ENCODE measurements at places on chromosomes 12 and 14.

- DNase-seq, result no peak
Measured at GRCh38 chr12:94143951-94144350, 4.4 kb upstream of the PLXNC1 start.

DNA sequence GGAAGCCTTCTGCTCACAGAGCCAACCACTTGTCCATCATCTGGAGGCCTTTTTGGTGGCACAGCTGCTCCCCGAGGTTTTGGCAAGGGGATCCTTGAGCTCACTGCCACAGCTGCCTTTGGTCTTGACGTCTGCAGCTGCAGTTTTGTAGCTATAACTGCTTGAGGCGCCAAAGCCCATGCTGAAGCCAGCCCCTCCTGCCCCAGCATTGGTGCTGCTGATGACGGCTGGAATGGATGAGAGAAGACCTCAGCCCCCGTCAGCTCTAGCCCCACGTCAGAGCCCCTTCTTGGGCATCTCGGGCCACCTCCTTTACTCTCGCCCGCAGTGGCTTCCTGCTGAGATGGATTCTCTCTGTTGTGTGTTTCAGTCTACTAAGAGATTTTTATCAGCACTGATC, 12.3 kb upstream of the KRT74 start:
- DNase-seq, result no peak

DNA sequence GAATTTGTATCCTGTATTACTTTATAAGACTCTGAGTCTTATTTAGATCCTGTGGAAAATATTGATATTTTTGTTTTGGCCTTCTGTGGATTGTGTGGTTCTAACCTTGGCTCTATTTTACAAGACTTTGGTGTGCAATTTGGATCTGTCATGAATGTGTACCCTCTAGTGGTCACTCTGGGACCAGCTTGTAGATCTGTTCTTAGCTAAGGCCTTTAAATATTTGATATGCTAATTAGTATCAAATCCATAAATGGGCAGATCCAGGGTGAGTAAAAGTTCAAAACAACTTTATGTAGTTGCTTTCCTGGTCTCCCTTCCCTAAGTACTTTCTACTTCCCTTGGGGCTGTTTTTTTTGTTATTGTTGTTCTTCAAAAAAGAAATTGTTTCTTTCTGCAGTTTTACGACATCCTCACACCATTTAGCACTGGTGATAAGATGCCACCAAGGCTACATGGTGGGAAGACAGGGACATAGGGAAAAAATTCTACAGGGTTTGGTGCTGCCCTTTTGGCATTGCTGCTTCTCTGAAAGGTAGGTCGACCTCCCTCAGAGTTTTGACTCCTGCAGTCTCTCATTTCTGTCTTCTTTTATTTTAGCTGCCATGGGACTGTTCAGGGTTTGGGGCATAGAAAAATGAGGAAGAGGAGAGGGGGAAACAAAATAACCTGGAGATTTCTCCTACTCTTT, 238.5 kb downstream of the GPHN start:
- peak; percentile 1 for DNase-seq

GRCh38 chr14:25988536-25988935, 609.3 kb downstream of the NOVA1 start:
- DNase-seq, result no peak

DNA sequence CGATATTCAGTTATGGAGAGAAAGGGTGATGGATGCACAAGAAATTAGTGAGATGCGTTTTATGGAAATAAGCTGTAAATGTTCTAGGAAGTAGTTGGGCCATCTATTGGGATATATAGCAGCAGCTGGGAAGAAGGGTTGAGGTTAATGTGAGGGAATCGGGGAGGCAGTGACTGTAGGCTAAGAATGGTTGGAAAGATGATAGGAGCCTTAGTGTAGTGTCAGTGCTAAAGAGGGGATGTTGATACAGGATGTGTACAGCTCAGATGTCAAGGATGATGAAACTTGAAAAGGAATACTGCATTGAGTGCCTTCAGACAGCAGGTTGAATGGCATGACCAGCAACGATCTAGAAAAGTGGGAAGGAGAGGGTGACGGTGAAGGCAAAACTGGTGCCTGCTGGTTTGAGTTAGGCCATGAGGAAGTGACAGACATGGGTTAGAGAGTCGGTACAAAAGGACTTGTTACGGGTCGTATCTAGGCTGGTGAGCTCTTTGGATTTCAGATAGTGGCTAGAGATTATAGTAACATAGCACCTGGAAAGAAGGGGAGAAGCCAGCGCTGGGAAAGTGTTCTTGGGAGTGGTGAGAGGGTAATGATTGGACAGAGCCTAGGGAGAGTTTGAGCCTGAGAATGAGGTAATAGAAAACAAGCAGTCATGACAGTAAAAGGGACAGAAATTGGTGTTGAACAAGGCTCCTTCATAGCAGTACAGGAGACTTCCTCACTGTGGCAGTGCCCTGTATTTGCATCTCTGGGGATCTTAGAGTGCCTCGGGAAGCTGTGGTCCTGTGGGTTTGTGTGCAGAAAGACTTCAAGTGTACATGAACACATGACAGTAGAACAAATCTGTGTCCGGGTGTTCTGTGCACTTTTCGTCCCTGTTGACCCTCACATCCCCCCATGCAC, 9.6 kb downstream of the MARS1 start:
- DNase-seq, result no peak

GRCh38 chr12:93714382-93714781, 37.2 kb downstream of the CRADD start:
- peak; percentile 51 for DNase-seq

- no peak for DNase-seq
Measured at GRCh38 chr12:116018282-116018681, 259.2 kb downstream of the MED13L start.

DNA sequence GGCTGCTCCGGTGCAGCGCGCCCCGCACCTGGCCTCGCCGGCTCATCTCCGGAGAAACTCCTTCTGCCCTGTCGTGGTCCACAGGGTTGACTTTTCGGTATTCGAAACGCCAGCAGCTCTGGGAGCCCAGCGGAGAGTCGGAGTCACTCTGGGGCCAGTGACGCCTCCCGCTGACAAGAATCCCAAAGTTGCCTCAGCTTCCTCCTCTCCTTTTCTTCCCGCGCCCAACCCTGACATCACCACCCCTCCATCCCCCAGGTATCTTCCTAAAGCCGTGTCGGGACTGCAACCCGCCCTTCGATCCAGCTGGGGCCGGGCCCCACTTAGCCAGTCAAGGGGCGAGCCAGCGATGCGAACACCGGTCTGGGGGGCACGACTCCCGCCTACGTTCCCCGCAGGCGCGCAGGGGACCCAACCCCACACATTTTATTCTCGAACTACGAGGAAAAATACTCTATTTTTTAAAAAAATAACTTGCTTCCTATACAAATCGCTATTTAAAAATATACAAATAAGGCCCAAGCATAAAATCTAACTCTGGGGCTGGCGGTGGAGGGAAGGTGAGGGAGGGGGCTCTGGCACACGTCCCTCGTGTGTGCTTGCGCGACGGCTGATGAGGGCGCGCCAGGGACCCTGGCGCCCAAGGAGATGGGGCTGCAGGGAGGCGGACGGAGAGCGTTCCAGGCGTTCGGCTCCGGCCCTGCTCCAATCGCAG, 2.1 kb downstream of the NKX2-8 start:
- DNase-seq, result no peak

DNA sequence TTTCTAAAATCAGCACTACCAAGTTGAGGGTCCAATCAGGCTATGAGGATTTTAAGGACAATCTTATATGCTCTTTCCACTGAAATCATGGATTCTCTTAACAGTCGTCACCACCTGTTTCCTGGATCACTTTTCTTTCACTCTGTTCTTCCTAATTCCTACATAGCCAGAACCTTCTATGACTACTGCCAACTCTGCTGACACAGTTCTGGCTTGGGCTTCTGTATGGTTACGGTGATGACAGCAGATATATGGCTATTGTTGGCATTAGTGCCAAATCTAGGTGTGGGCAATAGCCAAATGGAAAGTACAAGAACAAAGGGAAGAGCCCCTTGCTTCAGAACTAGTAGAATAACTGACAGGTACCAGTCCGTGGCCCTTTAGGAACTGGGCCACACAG, 124.0 kb downstream of the ARID2 start:
- DNase-seq, result no peak

DNA sequence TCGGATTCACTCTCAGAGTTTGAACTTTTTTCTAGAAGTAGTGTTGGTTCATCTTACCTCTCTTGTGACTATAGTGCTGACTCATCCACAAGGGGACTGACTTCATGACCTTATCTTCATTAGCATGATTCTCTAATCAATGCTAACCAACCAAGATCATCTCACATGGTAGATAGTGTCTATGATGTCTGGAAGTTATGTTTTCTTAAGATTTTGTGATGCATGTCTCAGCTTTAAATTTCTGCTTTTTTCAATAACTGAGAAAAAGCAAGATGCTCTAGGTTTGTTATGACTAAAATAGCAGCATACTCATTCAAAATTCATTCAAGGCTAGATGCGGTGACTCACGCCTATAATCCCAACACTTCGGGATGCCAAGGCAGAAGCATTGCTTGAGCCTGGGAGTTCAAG, 12.3 kb upstream of the SLC35E3 start:
- peak; percentile 40 for DNase-seq

DNA sequence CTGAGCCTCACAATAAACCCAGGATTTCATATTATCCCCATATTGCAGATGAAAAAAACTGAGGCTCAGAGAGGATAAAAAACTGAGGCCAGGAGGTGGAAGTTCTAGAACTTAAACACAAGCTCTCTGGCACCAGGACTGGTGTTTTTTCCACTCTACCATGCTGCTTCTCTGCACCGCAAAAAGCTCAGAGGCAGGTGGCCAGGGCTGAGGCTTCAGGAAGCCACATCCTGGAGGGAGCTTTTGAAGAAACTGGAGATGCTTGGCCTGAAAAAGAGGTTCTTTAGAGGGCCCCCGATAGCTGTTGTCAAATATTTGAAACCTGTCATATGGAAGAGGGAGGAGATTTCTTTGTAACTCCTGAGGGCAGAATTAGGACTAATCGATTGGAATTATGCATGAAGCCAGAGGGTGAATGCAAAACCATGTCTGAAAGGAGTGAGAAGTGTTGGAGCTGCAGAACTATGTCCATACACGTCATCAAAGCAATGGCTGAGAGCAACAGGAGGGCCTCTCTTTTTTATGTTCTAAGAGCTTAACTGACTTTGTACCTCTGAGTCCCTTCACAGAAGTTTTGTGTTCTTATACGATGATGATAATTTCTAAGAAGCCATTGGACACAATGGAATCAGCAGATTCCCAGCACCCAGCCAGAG, 448.6 kb downstream of the FUT8 start:
- no peak for DNase-seq

DNA sequence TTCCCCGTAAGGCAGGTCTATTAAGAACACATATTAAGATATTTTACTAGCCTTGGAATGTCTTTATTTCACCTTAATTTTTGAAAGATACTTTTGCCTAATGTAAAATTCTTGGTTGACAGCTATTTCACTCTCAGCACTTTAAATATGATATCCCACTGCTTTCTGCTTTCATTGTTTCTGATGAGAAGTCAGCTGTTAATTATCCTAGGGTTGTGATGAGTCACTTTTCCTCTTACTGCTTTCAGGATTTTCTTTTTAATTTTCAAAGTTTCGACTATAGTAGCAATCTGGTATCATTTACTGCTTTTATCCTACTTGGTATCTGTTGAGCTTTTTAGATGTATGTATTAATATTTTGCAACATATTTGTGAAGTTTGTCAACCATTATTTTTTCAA, 578.9 kb upstream of the ATP2B1 start:
- no peak for DNase-seq

- DNase-seq, result peak; percentile 97
Measured at GRCh38 chr12:27549801-27550652, 26.0 kb downstream of the PPFIBP1 start.

DNA sequence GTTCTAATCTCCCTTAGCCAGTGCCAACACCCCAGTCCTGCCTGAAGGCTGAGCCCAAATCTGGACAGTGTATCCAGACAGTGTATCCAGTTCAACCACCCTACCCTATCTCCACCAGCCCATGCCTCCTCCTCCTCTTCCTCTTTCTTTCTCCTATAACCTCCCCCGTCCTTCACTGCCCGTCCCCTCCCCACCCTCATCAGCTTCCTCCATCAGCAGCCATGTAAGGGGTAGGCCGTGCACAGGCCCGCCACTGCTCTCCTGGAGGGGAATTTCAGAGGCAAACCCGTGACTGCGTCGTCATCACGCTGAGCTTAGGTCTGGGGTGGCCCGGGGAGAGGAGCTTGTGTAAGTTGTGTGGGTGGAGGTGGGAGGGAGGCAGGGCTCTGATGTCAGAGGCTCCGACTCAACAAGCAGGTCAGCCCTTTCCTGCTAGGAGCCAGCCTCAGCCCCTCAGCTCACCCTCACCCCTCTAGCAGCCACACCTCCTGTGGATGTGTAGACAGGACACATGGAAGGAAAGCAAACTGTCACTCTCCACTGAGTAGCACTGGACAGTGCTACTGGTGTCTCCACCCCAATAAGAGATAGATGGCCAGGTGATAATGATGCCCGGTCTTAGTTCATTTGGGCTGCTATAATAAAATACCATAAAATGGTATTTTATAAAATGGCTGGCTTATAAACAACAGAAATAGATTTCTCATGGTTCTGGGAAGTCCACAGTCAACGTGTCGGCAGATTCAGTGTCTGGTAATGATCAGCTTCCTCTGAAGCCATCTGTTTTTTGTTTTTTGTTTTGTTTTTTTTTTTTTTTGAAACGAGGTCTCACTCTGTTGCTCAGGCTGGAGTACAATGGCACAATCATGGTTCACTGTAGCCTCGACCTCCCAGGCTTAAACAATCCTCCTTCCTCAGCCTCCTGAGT, 50.5 kb downstream of the IRF2BPL start:
- peak; percentile 42 for DNase-seq

DNA sequence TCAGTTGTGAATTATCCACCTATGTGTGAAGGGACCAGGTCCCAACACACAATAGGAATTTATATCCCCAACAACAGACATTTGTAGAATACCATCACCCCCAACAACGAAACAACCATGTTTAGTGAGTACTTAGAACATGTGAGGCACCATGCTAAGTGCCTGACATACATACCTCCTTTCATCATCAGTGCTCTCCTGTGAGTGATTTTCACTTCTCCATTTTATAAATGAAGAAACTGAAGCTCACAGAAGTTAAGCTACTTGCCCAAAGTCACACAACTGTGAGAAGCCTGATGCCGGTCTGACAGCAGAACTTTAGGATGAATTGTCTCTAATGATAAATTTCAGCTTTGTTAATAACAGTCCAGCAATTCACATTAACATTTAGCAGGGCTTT, 35.4 kb downstream of the SPTB start:
- no peak for DNase-seq

GRCh38 chr12:73589220-73589619, 948.4 kb upstream of the ATXN7L3B start:
- no peak for DNase-seq

DNA sequence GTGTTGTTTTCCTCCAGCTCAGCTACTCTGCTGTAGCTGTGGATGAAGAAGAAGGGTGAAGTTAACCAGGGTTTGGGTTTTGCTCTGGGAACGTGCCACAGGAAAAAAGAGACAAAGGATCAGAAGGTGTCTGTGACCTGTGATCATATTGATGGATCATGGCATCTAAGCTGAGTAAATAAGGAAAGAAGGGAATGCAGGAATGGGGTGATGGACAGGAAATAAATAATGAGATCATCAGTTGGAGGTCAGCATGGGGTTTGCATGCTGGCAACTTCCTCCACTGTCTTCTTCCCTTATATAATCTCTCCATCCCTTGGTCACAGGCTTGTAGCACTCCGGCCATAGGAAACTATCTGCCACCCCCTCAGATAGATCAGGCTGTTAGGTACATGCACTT, 430.3 kb upstream of the PDE3A start:
- DNase-seq, result no peak

GRCh38 chr12:4089121-4089606, 184.4 kb upstream of the CCND2 start:
- DNase-seq, result no peak

- DNase-seq, result no peak
Measured at GRCh38 chr14:83940253-83940652, 1589.7 kb upstream of the FLRT2 start.

- DNase-seq, result no peak
Measured at GRCh38 chr12:10135126-10135525, 5.1 kb upstream of the CLEC7A start.
